HCEC 1CT (cell line): ENCODE measurements at places on chromosomes 4 and X.
A peak's percentile ranks its signal among the peaks of the same experiment; 100 is the strongest.

GRCh38 chr4:152579107-152579764, 43.3 kb upstream of the FBXW7 start:
- no peak for DNase-seq

DNA sequence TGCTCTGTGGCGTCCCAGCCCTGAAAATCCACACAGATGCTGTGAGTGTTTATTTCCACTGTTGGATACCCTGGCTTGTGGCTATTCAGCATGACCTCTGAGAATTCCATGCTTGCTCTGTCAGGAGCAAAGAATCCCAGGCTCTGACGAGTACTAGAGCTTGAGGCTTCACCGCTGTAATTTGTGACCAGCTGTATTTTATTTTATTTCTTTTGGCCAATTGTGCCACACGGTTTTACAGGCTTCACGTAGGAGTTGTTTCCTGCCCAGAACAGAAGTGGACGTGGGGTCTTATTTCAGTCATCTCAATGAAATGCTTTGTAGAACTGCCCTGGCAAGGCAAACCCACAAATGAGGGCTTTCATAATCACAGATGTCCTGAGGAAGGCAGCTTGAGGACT, 69.4 kb upstream of the CLDN34 start:
- peak; percentile 89 for DNase-seq

GRCh38 chr4:37812713-37813112, 13.8 kb upstream of the PGM2 start:
- peak; percentile 77 for DNase-seq

GRCh38 chrX:74340051-74340450, 36.1 kb downstream of the ZCCHC13 start:
- DNase-seq: no peak

- no peak for DNase-seq
Observed at GRCh38 chr4:1763550-1764080, 29.5 kb upstream of the FGFR3 start.

- DNase-seq: no peak
Observed at GRCh38 chrX:100085846-100086245, 324.2 kb downstream of the PCDH19 start.

- DNase-seq: peak; percentile 81
Observed at GRCh38 chrX:20144491-20144890, 2.9 kb upstream of the EIF1AX start.

DNA sequence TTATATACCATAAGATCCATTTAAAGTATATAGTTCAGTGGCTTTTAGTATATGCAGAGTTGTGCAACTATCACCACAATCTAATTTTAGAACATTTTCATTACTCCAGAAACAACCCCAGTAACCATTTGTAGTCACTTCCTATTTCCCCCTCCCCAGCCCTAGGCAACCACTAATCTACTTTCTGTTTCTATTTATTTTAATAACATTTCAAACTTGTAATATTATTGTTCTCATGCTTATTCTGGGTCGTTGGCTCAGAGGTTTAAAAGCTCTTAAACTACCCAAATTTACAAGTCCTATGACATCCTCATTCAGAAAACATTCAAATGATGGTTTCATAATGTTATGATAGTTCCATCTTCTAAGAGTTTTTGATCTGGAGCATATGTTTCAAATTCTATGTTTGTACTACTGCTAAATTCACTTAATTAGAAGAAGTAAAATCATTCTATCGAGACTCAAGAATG, 18.4 kb downstream of the XIAP start:
- peak; percentile 10 for DNase-seq

DNA sequence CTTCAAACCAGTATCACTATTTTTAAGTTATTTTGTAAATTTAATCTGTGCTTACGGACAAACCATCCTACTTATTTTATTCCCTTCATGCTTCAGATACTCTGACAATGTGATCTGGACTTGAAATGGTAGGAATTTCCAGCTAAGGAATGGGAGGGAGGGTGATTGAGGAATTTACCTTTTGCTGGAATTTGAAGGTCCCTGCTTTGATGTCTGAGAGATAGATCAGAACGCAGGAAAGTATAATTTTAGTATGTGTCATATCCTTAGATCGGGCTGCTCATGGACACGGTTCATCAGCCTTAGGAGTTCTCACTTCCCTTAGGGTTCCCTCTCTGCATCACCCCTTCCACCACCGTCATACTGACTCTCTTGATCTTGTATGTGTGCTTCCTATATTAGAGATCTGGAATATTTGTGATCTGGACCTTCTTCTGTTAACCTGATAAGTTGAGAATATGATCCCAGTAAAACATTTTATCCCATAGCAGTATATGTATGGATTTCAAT, 16.8 kb downstream of the OCRL start:
- DNase-seq: no peak

DNA sequence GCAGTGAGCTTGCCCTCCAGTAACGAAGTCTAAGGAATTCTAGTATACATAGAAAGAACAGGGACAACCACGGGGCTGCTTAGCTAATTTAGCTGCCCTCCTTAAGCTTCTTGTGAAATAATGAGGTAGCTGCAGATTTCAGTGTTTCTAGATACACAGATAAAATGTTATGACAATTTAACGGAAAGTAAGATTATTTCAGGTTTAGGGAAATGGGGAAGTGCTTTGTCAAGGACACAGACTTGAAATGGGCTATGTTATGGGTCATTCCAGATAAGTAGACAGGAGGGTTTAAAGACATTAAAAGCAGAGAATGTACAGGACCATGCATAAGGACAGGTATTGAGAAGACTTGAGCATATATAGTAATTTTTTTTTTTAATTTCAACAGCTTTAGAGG, 34.2 kb upstream of the ZNF518B start:
- no peak for DNase-seq

DNA sequence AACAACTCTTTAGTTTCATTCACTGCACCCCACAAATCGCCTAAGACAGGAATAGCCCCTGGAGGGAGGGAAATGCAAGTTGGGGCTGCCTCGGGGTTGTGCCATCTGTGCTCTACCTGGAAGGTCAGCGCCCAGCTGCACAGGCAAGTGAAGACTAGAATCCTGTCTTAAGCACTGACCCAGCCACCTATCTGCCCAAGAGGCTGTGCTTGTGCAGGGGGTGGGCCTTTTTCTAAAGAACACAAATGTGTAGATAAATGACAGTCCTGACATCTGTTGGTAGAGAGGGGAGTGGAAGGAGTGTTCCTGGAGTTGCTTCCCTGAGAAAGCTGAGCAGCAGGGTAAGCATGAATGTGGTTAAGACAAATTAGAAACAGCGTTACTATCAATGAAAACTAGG, 15.7 kb downstream of the ZNF518B start:
- DNase-seq: no peak

DNA sequence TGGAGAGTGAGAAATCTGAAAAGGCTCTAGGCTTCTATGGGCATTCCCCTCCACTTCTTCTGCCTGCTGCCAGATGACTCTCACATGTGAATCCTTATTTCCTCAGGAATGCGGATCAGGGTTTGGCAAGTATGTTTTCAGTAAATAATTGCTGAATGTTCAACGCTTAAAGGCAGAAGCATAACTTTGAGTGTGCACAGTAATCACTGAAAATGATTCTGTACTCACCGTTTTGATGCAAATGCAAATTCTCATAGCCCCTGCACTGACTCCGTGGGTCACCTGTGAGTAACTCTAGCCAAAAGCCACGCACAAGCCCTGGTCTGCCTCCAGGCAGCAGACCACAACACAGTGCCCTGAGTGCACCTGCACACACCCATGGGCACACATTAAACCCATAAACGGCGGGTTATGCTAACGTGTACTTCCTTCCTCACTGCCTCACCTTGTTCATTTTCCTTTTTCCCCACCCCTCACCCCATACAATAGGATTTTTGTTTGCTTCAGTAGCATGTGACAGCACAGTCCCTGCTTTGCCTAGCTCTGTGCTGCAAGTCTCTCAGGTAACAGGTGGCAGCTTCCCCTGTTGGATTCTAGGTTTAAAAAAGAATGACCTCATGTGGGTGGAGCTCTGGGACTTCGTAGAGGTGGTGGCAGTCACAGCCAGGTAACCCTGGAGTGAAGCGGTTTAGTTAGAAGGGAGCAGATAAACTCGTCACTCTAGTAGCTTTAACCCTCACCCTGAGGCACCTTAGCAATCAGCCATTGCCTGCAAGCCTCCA, at the start of gene ARHGEF38:
TSS of gene ARHGEF38 (plus strand) at position 656 of the 782 bp plus-strand sequence. CDS start 146 bp downstream, outside the sequence.
- DNase-seq: no peak

DNA sequence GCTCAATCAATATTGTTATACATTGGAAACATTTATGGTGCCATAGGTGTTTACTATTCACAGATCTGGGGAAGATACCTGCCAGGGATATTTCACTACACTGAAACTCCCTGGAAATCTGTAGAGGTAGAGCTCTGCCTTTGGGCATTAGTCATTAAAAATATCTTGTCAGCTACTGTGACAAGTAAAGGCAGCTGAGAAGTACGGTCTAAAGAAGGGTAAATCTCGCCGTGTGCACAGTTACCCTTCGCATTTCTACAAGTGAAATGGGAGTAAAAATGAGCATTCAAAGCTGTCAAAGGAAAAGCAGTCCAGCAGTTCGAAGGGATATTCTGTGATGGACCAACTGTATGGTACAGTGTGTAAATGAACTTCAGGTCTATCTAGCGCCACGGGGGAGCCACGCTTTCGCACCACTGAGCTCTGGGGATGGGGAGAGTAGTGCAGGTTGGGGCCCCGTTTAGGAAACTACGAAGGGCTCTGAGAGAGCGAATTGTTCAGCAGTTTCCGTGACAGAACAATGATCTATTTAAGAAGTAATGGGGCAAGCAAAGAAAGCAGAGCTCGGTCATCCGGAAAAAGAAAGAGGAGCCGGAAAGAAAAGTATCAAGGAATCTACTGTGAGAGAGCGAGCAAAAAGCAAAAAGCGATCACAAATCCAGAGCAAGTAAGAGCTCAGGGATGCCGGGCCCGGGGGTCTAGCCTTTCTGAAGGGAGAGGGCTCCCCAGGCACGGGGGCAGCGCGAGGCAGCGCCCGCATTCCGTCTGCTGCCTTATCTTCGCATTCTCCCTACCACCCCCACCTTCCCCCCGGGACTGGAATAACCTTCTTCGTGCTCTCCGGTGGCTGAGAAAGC, 646 bp downstream of the TIGD4 start:
- no peak for DNase-seq

DNA sequence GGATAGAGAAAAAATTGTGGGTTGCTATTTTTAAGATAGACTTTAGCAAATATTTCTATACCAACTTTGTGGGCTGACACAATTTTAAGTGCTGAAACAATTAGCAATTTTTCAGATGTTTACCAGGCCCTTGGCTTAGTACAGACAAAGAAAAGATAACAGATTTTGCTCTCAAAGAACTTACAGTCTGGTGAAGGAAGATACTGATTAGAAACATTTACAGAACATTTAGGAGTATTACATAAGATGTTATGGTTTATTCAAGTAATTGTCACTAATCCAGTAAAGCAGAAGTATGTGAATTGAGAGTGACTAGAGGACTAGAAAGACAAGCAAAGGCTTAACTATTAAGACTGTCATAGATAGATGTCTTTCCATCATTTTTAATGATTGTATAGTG, 35.3 kb upstream of the NDUFC1 start:
- DNase-seq: no peak

GRCh38 chr4:168265327-168265726, 53.2 kb downstream of the DDX60 start:
- no peak for DNase-seq

DNA sequence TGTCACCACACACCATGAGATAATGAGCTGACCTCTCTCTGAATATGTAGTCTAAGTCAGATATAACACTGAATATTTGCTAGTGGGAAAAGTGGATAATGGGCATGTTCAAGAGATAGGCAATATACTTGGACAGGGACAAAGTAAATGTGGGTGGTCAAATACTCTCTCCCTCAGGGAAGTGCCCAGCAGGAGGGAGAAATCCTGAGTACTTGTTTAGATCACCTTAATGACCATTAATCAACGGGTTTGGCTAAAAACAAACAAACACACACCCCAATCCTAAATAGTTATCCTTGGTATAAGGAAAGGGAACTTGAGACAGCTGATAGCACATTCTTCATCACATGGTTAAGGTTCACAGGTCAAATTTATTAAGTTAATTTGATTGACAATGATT, 933.5 kb downstream of the C4orf33 start:
- no peak for DNase-seq

DNA sequence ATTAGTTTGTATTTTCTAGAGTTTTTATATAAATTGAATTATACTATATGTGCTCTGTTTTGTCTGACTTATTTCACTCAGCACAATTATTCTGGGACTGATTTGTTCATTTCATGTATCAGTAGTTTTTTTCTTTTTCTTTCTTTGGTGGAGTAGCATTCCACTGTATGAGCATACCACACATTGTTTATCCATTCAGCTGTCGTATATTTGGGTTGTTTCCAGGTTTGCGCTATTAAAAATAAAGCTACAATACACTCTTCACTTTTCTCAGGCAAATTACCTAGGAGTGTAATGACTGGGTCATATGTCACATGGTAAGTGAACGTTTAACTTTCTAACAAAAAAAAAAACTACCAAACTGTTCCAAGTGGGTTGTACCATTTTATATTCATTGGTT, 9.6 kb upstream of the OTUD4 start:
- no peak for DNase-seq

GRCh38 chr4:96675416-96675815, 835.5 kb downstream of the PDHA2 start:
- DNase-seq: no peak

- DNase-seq: no peak
Observed at GRCh38 chrX:118528071-118528737, 32.6 kb downstream of the DOCK11 start.

GRCh38 chr4:48799157-48799556, 19.1 kb upstream of the FRYL start:
- DNase-seq: no peak

DNA sequence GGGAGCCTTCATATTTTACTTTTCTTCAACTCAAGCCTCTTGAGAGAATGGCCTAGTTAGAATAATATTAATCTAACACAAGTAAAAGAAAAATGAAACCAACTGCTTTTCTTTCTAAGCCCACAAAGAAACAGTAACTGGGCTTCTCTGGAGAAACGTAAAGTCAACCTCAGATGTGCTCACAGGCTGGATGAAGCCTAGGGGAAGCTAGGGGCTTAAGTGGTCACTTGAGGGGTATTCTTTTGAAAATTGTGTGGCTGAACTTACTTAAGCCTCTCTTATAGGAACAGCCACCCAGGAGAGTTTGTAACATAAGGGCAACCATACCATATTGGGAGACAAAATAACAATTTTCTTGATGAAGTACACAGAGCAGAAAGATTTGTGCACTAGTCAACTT, 279.0 kb downstream of the SPRY1 start:
- DNase-seq: no peak

DNA sequence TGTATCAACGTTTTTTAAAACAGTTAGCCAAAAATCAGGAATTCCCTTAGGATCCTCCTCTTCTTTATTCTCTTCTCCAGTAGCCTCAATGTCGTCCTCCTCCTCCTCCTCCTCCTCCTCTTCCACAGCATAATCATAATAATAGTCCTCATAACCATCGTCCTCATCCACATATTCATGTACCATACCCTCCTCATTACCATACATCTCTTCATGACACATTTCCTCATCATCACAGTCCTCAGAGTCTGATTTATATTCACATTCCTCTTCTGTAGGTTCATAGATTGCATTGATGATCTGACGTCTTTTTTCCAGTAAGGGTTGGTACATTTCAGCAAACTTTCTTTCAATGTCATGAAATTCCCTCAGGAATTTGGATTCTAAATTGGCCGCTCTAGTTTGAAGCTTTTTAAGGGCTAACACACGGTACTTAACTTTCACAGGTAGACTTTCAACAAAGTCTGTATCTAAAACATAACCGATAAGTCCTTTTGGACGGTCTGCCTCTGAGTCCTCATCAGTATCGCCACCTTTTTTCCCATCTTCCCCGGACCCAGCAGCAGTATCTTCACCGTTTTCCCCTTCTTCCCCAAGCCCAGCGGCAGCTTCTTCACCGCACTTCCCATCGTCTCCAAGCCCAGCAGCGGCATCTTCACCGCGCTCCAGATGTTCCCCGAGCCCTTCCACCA, 771 bp downstream of the NAP1L2 start:
- no peak for DNase-seq

- DNase-seq: no peak
Observed at GRCh38 chrX:1327651-1328304, 8.8 kb upstream of the IL3RA start.
